NCI-H2081 (cell line): ENCODE measurements at places on chromosomes 7 and 10.
A peak's percentile ranks its signal among the peaks of the same experiment; 100 is the strongest.

GRCh38 chr10:18155321-18155720 lies 15.1 kb downstream of the CACNB2 start:
- no peak for DNase-seq

DNA sequence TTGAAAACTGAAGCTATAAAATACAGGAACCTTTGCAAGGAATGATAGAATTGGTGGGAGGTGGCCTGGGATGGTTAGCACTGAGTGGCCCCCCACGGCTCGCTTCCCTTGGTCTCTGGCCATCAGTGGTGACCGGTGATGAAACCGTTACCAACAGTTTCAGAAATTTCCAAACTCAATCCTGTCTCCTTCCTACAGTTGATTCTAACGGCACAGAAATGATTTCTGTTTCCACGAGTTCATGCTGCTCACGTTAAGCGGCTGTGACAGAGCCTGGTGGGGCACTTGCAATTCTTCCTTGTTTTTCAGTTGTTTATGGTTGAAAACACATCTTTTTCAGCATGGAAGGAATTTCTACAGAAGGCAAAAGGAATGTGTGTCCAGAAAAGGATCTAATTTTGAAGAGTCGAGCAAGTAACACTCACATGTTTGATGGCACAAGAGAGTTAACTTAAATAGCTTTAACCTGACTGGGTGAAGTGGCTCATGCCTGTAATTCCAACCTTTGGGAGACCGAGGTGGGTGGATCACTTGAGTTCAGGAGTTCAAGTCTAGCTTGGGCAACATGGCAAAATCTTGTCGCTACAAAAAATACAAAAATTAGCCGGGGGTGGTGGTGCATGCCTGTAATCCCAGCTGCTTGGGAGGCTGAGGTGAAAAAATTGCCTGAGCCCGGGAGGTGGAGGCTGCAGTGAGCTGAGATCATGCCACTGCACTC lies 100.1 kb downstream of the DNAJB6 start:
- no peak for DNase-seq

DNA sequence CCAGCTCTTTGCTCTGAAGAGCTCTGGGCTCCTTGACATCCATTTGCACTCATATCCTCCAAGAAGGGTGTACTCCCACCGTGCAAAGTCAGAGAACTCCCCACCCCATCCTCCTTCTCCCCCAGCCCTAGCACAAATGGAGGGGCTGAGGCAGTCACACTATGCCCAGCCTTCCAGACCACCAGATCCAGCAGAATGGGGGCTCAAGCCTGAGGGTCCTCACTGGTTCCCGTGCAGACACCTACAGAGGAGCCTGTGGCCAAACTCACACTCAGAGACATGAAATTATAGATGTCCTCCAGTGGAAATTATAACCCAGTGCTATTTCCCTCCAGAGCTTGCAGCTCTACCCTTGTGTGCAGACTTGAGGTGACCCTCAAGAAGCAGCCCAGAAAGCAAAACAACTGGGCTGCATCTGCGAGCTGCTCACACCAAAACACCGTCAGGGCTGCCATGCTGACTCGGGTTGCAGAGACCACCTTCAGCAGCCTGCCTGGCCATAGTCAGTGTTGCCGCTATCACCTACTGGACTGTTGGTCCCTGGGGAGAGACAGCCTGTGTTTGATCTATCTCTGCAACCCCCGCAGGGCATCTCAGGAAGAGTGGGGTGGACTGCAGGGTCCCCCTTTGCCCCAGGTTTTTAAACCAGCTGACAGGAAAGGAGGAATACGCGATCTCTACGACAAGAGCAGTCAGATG lies 7.4 kb downstream of the ZNF488 start:
- DNase-seq = no peak

GRCh38 chr10:52977581-52977980 lies 205.0 kb upstream of the MBL2 start:
- DNase-seq = no peak

DNA sequence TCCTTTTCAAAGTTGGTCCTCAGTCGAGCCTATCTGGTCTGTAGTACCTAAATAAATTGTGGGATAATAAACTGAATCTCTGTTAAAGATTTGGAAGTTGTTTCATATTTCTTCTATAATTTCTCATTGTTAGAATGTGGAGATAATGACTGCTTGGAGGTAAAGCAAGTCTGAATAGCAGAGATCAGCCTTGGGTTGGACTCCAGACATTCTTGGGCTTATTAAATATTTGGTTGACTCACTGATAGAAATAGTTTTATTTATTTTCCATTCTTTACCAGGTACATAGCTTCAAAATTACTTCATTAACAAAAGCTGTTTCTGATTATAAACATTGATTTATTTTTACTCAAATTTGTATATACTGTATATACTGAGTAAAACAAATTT lies 34.3 kb downstream of the TPST1 start:
- no peak for DNase-seq

GRCh38 chr7:22121702-22122474 lies 176.2 kb upstream of the CDCA7L start:
- no peak for DNase-seq

- DNase-seq = no peak
Measured at GRCh38 chr10:79322616-79323543, 24.4 kb upstream of the PPIF start.

DNA sequence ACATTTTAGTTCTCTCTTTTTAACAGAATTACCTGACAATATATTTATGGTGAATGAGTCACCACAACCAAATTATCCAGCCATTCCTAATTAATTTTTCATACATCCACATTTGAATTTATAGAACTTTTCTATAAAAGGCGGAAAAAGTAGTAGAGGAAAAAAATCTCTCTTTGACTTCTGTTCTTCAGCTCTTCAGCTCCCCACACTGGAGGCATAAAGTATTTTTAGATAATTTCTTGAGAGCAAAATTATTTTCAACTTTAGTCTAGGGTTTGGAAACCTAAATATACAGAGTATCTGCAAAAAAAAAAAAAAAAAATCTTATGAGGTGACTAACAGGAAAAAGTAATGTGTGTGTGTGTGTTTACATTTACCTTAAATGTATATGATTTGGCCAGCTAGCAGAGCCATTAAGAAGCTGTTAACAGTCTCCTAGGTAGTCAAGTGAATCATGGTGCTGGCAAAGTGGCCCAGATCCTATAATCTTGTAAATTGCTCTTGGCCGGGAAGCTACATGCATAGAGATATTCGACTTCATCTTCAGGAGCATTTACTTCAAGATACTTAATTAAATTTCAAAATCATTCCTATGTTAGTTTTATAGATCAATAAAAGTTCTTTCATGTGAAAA lies 383.1 kb upstream of the STEAP1 start:
- DNase-seq = peak; percentile 45

DNA sequence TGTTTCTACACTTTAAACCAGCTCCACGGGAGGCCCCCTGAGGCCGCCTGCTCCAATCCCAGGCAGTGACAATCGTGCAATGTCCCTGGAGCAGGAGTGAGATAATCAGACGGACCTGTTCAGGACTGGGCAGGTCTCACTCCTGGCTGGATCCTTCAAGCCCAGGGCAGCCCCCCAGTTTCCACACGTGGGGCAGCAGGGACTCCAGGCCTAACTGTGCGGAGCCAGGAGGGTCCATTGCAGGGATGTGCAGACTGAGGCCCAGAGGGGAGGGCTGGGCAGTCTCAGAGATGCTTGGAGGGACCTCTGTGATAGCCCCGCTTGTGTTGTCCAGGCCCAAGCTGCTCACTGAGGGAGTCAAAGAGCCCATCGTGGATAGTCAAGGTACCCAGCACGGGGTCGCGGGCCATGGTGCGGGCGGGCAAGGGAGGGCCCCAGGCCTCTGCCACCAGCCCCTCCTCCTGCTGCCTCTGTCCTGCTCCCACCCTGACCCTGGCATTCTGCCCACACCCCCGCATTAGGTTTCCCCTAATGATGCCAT lies 110.5 kb upstream of the KCTD7 start:
- no peak for DNase-seq

DNA sequence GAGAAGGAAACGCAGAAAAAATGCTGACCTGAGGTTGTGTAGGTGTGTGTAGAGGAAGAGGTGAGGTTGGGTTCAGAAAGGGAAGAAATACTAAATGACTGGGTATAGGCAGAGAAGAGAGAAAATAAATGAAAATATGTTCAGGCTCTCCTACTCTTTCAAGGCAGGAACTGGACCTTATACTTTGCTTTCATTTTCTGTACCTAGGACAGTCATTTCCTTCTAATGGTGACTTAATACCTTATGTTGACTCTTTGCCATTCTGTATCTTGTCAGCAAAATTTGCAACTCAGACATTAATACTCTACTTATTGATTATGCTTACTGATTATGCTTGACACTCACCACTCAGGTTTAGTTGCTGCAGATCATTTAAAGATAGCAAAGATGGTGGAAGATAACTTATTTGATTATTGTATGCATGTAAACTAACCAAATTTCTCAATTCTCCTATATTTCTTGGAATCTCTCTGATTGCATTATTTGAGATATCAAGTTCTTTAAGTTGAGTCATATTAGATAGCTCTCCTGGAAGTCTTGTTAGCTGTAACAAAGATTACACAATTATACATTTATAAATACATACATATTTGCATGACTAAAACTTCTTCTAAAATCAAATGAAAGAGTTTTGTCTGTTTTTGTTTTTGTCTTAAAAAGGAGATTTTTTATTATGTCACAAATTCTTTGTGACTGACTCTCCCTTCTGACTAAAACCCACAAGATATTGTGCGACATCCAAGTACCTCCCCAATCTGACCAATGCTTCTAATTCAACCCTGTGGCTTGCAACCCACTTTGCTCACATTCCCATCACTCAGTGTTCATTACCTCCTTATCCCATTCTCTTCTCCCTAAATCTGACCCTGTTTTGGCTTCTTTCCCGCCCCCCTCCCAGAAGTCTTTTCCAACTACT lies 20.0 kb downstream of the LRRD1 start:
- no peak for DNase-seq

DNA sequence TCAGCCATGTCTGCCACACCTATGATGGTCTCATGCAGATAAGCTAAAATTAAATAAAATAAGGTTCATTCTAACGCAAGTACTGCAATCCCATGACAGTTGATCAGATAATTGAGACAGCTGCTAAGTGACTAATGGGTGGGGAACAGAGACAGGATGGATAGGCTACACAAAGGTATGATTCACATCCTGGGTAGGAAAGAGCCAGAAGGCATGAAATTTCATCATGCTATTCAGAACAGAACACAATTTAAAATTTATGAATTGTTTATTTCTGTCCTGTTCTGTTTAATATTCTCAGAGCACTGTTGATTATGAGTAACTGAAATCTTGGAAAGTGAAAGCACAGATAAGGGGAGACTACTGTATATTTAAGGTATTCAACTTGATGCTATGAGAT lies 381.8 kb upstream of the SORCS1 start:
- DNase-seq = no peak

GRCh38 chr7:71625545-71625944 lies 493.6 kb downstream of the GALNT17 start:
- DNase-seq = no peak

DNA sequence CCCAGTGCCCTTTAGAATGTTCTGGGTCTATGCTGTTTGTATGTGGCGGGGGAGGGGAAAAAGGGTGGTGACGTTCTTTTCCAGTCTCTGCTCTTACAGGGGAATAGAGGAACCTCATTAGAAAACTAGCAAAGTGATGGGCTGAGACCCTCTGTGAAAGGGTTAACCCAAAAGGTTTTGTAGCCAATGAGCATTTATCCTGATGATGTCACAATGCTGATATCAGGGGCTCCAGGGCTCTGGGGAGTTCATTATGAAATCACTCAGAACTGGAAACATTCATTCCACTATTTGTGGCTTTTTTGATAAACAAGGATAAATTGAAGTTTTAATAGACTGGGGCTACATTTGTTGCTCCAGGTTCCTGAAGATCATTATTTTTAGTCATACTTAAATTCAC lies 71.7 kb downstream of the ARID5B start:
- no peak for DNase-seq

DNA sequence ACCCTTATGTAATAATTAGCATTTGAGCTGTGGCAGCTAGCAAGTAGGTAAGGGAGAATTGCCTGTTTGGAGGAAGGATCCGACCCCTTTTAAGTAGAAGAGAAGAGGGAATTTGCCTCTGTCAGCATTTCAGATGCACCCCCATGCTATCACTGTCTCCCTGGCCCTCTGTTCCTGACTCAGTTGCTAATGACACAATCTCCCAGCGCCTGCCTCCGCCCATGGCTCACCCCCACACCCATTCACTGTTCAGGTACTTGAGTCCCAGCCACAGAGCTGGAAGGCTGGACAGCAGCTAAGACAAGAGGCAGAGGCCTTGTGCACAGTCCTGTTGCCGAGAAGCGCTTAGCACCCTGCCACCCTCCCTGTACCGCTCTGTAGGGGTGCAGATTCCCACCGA lies 512.3 kb upstream of the GALNT17 start:
- DNase-seq = no peak

- DNase-seq = no peak
Measured at GRCh38 chr7:52659178-52659577, 376.3 kb upstream of the POM121L12 start.

DNA sequence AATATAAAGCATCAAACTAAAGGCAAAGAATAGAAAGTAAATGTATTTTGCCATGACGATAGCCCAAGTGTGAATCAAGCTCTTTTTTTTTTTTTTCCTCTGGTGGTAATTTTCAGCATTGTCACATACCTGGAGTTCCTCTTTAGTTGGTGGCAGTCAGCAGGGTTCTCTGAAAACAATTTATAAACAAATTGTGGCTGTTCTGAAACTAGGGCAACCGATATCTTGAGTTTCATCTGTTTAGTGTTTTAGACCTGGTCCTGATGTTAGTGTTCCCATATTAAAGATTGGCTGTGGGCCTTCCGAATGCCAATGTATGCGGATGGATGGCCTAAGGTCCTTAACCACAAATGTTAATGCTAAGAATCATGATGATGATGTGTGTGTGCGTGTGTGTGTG lies 713.1 kb downstream of the GATA3 start:
- DNase-seq = no peak

DNA sequence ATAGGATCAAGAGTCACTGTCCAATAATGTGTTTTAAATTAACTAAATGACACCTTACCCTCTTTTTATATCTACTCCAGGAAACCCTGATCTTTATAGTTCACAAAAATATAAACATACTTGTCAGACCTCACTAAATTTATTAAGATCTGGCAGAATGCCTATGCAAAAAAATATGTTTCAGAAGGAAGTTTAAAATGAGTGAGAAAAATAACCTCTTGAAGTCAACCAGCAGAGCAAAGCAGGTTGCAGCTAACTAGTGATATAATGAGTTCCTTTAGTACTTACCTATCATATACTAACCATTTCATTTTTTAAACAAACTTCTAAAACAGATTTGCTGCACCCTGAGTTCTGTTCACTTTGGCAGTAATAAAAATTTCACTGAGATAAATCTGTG lies 14.0 kb upstream of the HGF start:
- no peak for DNase-seq

- peak; percentile 86 for DNase-seq
Measured at GRCh38 chr7:82156168-82156567, 287.4 kb downstream of the CACNA2D1 start.

DNA sequence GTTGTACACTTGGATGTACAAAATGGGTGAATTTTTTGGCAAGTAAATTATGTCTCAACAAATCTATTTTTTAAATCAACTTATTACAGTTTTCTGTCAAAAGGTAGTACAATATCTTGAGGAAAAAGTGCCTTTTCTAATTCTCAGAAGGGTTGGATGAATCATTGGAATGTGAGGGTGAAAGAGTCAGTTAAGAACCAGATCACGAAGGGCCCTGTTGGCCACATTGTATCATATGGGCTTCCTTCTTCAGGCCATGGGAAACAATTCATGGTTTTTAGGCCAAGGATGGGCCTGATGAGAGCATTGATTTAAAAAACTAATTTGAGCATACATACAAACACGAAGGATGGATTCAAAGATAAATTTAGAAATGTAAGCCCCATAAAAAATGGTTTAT lies 503.7 kb downstream of the TNS3 start:
- no peak for DNase-seq
